Hematopoietic multipotent progenitor cell (in vitro differentiated cells): ENCODE measurements at places on chromosomes 6 and 20. TPM values are rescaled to one million over a fixed set of nuclear protein-coding genes. Genes with fewer than 3 reads are reported as not detected.

- DNase-seq, result no peak
Measured at GRCh38 chr6:3743541-3743940, 8.0 kb downstream of the PXDC1 start.

DNA sequence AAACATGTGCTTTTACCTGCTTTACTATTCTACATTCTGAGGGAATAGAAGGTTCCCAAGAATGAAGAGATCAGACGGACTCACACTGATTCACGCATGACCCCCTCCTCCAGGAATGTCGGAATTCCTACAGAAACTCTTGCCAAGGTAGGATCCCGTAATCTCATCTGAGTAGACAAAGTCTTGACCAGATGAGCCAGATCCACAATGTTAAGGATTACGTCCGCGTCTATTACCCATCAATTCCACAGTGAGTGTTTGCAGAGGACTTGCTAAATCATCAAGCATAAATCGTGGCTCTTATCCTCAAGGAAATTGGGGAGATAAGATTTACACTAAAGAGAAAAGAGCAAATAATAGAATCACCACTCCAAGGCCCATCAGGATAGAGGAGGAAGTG, 245.9 kb upstream of the FOXQ1 start:
- DNase-seq, result no peak

DNA sequence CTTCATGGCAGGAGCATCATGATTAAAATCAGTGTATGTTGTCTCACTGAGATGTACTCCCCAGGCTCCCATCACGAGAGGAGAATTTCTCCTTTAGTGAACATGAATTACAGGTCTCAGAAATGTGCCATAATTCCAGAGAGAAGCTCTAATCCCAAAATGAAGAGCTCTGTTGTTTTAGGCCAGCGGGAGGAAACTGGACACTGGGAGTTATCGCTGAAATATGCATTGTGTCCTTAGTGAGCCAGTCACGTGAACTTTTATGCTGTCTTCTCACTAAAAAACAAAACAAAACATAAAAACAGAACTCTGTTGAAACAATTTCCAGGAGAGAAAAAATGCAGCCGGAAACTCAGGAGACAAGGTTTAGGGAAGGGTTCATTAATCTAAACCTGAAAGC, 315.7 kb upstream of the NT5E start:
- DNase-seq, result no peak

GRCh38 chr6:92647630-92648029, 771.7 kb downstream of the EPHA7 start:
- DNase-seq, result no peak

DNA sequence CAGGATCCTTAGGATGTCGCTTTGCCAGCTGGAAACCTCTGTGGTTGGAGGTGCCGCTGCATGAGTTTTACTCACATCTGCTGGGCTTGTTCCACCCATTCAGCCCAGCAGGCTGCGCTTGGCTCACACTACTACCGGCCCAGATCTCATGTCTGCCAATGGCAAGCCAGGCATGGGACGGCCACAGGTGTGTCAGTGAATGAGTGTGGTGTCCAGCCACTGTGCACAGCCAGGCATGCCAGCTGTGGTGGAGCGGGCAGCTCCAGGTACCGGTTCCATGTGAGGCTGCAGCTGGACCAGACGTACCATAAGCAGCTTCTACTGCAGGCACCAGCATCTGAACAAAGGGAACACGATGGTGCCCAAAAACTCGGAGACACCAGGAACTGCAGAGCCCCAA, 33.1 kb upstream of the ASF1A start:
- DNase-seq, result no peak

DNA sequence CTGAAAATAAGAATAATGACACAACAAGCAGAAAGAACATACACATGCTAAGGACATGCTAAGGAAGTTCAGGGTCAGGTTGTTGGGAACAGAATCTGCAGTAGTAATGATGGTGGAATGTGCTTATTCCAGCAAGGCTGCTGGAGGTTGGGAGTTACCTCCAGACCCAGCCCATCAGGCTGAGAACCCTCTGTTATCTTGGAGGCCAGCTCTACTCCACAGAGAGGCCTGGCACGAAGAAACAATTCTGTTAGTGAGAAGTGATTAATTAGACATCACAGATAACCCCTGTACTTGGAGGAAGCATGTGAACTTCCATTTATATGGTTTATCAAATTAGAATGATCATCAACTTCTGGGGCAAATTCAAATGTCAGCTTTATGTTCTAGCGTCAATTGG, 22.1 kb upstream of the ARHGAP18 start:
- no peak for DNase-seq

GRCh38 chr20:21516861-21517565, 3.1 kb upstream of the NKX2-2 start:
- DNase-seq, result no peak

GRCh38 chr6:125375013-125375412, 73.2 kb upstream of the HDDC2 start:
- no peak for DNase-seq

DNA sequence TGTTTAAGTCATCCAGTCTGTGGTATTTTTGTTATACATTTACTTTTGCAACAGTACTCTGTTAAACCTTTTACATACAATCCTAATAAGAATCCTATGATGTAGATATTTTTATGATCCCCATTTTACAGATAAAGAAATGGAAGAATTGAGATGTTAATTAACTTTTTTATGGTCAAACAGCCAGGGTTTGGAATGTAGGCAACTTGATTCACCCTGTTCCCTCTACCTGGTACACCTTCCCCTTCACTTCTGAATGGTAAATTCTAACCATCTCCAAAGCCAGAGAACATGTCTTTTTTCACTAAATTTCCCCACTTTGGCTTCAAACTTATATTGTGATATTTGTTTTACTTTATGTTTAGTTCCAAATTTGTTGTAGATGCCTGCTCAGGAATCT, 300.1 kb downstream of the PHF3 start:
- no peak for DNase-seq

GRCh38 chr20:10536531-10536930, 101.4 kb downstream of the SLX4IP start:
- no peak for DNase-seq

GRCh38 chr6:1103945-1104623, 207.8 kb upstream of the FOXQ1 start:
- no peak for DNase-seq

- no peak for DNase-seq
Measured at GRCh38 chr20:22836211-22836610, 198.9 kb upstream of the SSTR4 start.

DNA sequence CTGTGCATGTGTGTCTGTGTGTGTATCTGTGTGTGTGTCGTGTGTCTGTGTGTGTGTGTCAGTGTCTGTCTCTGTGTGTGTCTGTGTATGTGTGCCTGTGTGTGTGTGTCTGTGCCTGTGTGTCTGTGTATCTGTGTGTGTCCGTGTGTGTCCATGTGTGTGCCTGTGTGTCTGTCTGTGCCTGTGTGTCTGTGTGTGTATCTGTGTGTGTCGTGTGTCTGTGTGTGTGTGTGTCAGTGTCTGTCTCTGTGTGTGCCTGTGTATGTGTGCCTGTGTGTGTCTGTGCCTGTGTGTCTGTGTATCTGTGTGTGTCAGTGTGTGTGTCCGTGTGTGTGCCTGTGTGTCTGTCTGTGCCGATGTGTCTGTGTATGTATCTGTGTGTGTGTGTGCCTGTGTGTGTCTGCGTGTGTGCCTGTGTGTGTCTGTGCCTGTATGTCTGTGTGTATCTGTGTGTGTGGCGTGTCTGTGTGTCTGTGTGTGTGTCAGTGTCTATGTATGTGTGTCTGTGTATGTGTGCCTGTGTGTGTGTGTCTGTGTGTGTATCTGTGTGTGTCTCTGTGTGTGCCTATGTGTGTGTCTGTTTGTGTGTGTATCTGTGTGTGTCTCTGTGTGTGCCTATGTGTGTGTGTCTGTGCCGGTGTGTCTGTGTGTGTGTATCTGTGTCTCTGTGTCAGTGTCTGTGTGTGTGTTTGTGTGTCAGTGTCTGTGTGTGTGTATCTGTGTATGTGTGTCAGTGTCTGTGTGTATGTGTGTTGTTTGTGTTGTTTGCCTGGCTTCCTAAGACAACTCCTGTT, 11.6 kb downstream of the SNPH start:
- no peak for DNase-seq

- DNase-seq, result no peak
Measured at GRCh38 chr6:158418501-158418900, 106.2 kb downstream of the TULP4 start.

GRCh38 chr20:11103866-11104265, 430.1 kb upstream of the JAG1 start:
- DNase-seq, result no peak

- no peak for DNase-seq
Measured at GRCh38 chr6:44139351-44139743, 12.0 kb downstream of the TMEM63B start.

GRCh38 chr6:33912195-33912594, 108.4 kb upstream of the MLN start:
- no peak for DNase-seq

GRCh38 chr20:9583151-9583550, 68.8 kb downstream of the LAMP5 start:
- DNase-seq, result no peak

DNA sequence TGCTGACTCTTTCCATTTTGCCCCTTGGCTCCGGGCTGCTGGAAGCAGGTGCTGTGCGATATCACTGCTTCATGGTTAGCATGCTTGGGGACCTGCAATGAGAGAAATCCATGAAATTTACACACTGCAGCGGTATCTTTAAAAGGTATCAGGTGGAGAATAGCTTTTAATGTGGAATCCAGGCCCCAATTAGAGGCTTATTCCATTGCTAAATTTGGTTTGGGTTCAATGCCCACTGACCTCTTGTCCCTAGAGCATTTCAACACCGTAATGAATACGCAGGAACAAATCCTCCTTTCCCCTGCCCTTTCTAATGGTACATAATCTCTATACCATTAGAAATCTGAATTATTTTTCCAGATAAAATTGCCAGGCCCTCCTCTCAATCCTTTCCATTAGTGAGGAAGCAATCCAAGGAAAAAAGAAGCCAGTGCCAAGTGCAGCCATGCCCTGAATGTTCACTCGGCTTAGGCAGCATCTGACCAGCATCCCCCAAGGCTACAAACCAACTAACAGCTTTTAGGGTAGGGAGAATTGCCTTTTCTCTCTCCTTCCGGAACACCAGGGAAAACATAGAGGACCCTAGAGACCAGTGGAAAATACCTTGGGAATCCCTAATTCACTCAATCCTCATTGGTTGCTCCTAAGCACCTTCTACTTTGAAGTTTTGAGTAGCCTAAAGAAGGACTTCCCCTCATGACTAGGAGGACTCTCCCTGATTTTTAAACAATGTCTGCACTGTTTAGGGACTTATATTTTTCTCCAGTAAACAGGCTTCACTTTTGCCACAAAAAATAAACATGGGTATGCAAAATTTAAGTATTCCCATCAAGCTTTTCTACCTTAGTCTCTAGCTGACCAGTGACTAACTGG, 143.1 kb downstream of the QRSL1 start:
- DNase-seq, result no peak

DNA sequence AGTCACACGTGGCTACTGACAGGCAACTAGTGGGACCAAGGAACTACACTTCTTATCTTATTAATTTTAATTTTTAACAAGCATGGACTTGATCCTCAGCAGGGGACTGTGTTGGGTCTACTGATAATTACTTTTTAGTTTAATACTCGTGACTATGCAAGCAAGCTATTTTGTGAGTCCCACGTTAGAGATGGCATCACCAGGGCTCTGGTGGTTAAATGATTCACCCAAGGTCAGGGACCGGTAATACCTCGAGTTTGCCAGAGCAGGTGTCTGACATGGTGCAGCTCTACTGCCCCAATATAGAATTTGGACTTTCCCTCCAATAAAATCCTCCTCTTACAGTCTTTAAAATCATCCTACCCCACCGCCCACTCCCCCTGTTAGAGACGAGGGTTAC, 98.6 kb upstream of the RIN2 start:
- no peak for DNase-seq

DNA sequence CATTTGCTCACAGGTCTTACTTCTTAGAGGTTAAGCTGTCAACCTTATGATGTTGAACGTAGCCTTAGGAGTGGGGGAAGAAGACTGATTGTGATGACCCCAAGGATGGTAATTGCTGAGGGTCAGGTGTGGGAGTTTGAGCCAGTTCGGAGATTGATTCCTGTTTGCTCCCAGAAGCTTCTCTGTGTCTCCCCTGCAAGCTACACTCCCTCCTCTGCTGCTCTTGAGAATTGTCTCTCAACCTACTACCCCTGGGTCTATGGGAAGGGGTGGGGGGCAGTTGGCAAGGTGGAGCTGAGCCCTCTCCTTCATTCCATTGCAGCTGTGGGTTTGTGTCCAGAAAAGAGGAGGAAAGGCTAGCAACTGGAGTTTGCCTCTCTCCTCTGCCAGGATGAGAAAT, 113.8 kb downstream of the PLEKHG1 start:
- DNase-seq, result no peak

GRCh38 chr6:113076116-113076515, 729.0 kb downstream of the RFPL4B start:
- no peak for DNase-seq

DNA sequence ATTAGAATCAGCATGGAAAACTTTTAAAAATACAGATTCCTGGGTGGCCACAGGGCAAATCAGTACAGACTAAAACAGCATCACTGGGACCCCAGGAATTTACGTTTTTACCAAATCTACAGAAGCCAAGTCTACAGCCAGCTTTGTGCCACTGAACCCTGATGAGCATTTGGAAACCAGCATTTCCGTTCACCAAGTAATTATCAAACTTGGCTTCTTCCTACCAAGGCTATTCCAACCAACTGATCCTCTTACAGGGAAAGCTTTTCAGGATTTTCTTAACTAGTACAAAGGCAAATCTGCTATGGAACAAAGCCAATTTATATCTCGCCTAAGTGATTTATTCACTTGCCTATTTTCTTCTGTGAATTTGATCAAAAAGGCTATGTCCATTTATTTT, 47.0 kb downstream of the PLAGL1 start:
- DNase-seq, result no peak

DNA sequence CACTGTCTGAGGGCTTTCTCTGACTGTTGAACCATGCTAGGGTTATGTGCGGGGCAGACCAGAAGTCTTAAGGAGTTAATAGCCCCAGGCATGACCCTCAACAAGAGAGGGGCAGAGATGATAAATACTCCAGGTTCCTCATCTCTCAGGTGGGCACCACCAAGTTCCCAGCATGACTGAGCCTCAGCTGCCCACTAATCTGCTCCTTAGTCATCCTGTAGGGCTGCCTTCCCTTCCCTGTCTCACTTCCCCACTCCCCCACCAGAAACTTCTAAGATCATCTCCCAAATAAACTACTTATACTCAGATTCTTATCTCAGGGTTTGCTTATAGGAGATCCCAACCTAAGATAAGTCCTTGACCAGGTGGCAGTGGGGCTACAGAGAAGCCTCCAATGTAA, 137.2 kb upstream of the PRND start:
- no peak for DNase-seq

CLVS2 gene
- total RNA-seq, result under 0.01 TPM

FAM8A1 gene
- 12.9 TPM for total RNA-seq

ALDH8A1 gene
- total RNA-seq, result 0.27 TPM

FLRT3 gene
- under 0.01 TPM for total RNA-seq

MAK gene
- total RNA-seq, result 0.27 TPM

HSD17B8 gene
- total RNA-seq, result 55.7 TPM

ENPP5 gene
- 1.9 TPM for total RNA-seq

TCP11 gene
- 2.2 TPM for total RNA-seq

GNMT gene
- 1.1 TPM for total RNA-seq

ALDH5A1 gene
- 14.5 TPM for total RNA-seq

ARMH2 gene
- total RNA-seq, result 0.54 TPM

OR2J3 gene
- not detected for total RNA-seq
